Transverse colon (tissue), 4 donors: ENCODE measurements at places on chromosomes 5 and 9. TPM values are rescaled to one million over a fixed set of nuclear protein-coding genes. Genes with fewer than 3 reads are reported as not detected.

DNA sequence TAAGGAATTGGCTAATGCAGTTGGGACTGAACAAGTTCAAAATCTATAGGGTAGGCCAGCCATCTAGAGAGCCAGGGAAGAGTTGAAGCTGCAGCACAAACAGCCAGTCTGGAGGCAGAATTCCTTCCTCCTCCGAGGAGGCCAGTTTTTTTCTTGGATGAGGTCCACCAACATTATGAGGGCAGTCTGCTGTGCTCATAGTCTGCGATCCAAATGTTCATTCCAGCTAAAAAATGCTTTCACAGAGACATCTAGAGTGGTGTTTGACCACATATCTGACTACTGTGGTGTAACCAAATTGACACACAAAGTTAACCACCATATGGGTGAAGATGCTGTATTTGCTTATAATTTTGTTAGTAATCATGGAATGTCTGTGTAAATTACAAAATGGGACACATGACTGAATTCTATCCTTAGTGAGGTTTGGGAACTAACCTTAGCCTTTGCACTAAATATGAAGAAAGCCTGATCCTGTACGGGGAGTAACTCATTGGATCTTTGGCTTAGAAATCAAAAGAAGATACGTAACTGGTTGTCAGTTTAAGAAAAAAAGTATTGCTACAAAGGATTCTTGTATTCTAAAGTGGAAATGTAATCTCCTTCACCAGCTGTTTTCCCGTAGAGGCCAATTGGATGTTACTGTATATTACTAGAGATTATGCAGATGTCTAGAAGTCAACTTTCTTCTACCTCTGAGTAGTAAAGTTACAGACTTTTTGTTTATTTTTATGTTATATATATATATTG lies 70.6 kb downstream of the SPIN1 start:
- no peak for DNase-seq

The FBP1 gene
- total RNA-seq = 21.3 TPM

The DND1 gene
- 1.5 TPM for total RNA-seq

GRCh38 chr5:136060963-136061362 lies 32.2 kb downstream of the TGFBI start:
- DNase-seq = no peak

DNA sequence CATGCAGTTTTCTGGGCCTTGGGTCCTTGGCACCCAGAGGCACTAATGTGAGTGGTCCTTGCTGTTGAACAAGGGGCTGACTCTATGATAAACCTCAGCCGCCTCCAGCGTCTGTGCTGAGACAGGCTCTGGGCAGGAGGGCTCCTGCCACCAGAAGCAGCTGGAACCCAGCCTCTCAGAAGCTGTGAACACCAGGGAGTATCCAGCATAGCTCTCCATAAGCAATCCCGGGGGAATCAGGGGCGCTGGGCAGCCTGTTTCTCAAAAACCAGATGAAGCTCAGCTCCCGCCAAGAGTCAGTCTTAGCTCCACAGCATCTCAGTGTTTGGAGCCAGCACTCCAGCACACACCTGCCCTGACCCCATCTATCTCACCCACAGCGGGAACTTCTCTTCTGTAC lies 170.2 kb downstream of the HSPA4 start:
- no peak for DNase-seq

DNA sequence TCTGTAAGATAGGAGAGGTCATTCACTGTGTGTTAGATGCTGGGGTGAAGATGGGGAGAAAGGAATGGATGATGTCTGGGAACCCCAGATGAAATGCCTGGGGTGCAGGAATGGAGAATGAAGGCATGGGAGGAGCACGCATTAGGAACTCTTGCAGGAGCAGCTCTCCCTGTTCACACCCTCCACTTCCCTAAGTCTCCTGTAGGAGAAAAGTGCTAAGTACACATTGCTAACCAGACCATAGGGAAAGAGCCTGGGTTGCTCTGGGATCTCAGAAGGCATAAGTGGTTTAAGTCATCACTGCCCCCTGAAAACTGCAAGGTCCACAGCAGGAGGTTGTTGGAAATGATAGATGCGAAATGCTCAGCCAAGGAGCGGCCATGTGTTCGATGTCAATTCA lies 163.1 kb downstream of the SEC61B start:
- no peak for DNase-seq

- DNase-seq = no peak
Measured at GRCh38 chr5:29150840-29151239, 2042.6 kb upstream of the CDH6 start.

- no peak for DNase-seq
Measured at GRCh38 chr5:127385936-127386335, 95.3 kb downstream of the MEGF10 start.

The ABL1 gene
- total RNA-seq = 80.2 TPM

DNA sequence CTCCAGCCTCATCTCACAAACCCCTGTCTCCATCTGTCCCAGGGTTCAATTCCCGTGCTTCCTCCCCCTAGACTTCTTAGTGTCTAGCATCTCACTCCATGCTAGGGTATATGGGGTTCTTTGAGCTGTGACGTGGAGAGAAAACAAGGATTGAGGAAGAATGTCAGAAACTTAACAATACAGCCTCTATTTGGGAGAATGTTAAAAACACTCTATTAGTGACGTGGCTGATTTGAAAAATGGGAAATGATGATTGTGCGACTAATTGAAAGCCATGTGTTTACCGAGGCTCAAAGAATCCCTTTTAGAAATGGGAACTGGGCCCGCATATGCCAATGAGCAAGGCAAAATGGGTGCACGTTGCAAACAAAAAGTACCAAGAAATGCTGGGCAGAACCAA lies 72.7 kb upstream of the TBC1D2 start:
- DNase-seq = no peak

GRCh38 chr5:122221857-122222256 lies 90.2 kb upstream of the SNCAIP start:
- no peak for DNase-seq

The SLC4A9 gene
- total RNA-seq = 3.0 TPM

DNA sequence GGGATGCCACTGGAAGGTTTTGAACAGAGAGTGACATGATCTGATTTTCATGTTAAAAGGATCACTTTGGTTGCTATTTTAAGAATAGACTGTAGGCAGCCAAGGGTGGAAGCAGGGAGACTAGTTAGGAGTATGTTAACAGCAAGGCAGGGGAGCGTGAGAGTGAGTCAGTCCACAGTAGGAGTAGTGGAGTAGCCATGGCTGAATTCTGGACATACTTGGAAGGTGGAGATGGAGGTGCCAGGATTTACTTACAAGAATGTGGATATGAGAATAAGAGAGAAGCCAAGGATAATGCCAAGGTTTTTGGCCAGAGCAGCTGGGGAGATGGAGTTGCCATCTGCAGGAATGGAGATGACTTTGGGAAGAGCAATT lies 118.8 kb downstream of the GALNT10 start:
- no peak for DNase-seq

The TDRD7 gene
- total RNA-seq = 47.4 TPM

- no peak for DNase-seq
Measured at GRCh38 chr5:98482321-98483300, 290.9 kb upstream of the RGMB start.

- no peak for DNase-seq
Measured at GRCh38 chr9:96020300-96020791, 144.9 kb downstream of the ERCC6L2 start.

The EIF4E1B gene
- not detected for total RNA-seq

DNA sequence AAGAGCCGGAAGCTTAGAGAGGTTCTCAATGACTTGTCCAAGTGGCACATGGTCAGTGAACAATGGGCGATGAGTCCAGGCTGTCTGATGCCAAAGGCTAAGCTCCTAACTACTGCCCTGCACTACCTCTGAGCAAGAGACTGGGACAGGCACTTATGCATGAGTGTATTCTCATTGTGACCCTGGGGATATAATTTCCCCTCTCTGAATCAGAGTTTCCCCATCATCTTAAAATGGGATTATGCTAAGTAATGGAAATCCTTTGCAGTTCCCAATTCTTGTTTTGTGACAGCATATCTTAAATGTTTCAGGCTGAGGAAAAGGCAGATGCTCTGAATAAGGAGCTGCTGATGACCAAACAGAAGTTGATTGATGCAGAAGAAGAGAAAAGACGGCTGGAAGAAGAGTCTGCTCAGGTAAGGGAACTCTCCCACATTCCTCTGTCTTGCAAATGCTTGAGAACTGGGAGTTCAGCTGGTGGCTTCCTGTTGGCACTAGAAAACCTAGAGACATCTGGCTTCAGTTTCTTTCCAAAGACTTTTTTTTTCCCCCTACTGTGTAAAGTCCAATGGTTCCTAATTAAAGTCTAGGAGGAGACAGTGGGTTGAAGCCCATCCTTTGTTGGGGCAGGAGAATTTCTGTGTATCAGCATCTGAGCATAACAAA lies 64.1 kb downstream of the GPR21 start:
- no peak for DNase-seq
